BJ (cell line): ENCODE measurements at places on chromosomes 7 and 10.

- no peak for DNase-seq
Observed at GRCh38 chr7:26275213-26275612, 16.4 kb upstream of the SNX10 start.

DNA sequence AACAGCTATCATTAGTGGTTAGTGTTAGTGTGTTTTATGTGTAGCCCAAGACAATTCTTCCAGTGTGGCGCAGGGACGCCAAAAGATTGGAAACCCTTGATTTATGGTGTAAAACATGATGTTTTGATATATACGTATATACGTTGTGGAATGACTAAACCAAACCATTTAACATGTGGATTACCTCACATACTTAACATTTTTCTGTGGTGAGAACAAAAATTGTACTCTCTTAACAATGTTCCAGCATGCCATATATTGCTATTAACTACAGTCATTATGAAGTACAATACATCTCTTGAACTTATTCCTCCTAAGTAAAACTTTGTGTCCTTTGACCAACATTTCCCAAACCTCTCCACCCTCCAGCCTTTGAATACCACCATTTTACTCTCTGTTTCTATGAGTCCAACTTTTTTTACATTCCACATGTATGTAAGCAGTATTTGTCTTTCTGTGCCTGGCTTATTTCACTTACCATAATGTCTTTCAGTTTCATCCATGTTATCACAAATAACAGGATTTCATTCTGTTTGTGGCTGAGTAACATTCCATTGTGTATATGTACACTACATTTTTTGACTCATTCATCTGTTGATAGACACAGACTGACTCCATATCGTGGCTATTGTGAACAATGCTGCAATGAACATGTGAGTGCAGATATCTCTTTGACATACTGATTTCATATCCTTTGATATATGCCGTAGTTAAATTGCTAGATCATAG is 42.2 kb upstream of the MAGI2 start:
- no peak for DNase-seq

DNA sequence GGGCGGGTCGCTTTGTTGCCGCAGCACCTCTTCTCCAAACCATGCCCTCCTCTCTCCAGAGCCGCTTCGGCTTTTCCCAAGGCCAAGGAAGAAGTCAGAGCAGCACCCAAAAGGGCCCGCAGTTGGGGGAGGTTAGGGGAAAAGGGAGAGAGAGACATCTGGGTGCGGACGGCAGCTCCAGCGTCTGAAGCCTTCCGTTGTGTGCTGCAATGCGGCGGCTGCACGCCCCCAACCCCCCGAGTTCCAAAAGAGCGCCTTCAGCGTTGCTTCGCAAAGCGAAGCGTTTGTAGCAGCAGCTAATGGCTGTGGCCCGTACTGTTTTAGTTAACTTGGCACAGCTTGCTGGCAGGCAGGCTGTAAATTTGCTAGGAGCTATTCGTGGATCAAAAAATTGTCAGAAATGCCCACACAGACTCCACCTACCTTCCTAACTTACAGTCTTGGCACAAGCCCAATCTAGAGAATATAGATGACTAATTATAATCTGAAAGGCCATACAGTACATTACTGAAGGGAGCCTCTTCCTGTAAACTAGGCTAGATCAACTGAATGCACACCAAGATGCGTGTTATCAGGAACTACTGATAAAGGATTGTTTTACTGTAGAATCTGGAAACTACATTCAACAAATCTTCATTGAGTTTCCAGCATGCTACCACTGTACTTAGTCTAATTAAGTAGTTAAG is 1.1 kb upstream of the KBTBD2 start:
- no peak for DNase-seq

GRCh38 chr10:11184093-11184492 is 166.4 kb downstream of the CELF2 start:
- DNase-seq: no peak

DNA sequence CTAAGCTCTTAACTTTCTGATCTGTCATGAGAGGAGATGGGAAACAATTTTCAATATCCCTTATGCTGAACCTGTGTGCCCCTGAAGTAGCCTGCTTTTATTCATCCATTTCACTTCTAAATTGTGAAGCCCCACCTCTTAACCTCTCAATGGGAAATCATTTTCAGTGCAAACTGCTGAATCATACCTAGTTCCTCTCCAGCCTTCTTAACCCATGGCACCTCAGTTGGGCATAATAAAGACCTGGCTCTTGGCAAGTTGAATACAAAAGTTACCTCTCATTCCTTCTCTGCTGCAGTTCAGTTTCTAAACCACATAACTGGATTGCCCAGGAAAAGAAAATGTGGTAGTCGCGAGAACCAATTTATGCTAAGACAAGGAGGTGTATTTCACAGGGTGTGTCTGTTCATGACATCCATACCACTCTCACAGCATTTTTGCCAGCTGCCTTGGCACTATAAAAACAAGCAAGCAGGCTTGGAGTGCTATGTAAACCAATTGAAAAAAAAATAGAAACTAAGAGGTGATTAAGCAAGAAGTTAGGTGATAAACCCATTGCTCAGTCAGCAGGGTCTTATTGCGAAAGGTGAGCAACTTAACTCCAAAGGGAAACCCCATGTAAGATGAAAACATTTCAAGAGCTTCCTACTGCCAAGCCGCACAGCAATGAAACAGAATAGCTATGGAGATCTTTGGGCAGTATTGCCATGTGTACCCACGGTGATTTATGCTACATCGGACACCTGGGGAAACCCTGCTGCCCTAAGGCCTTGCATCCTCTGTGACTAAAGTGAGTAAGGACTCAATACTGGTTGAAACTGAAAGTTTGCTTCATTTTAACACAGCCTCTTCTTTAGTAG is 57.0 kb upstream of the DKK1 start:
- no peak for DNase-seq

DNA sequence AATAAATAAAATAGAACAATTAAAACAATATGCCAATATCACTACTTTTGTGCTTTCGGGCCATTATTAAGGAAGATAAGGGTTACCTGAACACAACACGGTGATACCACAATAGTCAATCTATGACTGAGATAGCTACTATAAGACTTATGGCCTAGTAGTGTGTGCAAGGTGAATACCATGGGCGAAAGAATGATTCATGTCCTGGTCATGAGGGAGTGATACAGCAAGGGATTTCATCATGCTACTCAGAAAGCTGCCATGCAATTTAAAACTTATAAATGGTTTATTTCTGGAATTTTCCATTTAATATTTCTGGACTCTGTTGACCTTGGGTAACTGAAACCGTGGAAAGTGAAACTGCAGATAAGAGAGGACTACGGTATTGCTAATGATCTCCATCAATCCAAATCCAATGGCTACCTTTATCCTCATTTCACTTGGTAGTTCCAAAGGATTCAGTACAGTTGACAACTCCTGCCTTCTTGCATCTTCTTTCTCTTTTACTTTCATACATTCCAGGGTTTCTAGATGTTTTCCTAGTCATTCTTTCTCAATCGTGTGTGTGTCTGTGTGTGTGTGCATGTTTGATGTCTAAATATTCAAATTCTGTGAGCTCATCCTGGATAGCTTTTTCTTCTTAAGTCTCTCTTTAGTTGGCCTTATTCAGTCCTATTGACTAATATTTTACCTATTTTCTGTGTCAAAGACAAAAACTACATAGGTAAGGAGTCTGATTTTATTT is 100.5 kb upstream of the MAGI2 start:
- DNase-seq: no peak

DNA sequence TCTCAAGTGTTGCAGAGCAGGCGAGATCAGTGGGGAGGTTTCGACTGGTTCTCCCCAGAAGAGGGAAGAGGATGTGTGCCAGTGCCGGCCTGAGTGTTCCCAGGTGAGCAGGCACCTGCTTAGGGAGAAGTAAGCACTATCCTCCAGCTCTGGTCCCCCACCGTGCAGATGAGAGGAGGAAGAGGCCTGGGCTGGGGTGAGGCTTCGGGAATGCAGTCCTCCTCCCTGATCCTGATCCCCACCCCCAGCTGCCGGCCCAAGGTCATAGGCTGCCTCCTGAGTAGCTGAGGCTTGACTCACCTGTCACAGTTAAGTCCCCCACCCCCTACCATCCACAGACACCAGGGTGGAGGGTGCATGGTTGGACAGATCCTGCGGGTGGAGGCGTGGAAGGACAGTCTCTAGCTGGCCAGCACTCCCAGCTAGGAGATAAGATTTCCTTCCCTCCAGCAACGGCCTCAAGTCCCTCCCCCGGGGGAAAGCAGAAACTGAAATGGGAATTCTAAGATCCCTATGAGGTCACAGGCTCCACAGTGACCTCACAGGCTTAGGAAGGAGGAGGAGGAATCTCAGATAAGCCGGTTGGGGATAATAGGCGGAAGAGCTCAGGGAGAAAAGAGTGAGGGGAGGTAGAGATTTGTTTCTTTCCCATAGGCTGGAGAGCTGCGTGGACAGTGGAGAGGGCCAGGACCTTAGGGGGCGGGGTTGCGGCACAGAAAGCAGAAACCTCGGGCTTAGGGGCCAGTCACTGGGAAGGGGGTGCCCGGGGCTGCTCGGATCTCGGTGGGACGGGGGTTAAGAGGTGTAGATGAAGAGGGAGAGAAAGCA is 1.0 kb downstream of the LRCH4 start:
- DNase-seq: no peak

DNA sequence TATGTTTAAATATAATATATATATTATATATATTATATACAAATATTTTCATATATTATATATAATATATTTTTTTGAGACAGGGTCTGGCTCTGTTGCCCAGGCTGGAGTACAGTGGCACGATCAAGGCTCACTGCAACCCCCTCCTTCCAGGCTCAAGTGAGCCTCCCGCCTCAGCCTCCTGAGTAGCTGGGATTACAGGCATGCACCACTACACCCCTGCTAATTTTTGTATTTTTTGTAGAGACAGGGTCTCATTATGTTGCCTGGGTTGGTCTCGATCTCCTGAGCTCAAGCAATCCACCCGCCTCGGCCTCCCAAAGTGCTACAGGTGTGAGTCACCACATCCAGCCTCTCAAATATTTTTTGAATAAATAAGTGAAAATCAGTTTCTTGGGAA is 215.5 kb downstream of the GATA3 start:
- DNase-seq: no peak

DNA sequence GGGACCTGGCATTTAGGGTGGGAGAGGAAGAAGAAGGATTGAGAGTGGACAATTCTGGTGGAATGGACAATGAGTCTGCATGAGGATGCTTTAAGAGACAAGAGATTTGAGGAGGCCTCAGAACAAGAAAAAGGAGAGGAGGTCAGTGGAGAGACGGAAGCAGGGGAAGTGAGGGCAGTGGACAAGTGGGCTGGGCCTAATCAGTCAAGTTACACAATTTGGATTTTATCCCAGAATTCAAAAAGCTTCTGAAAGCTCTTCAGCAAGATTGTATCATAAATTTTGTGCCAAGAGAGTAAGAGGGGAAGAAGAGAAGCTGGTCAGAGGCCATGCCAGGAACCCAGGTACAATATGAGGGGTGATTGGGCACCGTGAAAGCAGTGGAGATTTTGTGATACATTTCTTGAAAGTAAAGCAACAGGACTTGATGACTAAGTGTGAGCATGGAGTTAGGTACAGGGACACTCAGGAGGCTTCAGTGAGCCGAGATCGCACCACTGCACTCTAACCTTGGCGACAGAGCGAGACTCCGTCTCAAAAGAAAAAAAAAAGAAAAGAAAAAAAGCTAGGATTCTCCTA is 19.3 kb upstream of the TSPAN13 start:
- no peak for DNase-seq

GRCh38 chr10:107653832-107654287 is 489.4 kb upstream of the SORCS1 start:
- no peak for DNase-seq

- no peak for DNase-seq
Observed at GRCh38 chr7:22123139-22123538, 177.4 kb upstream of the CDCA7L start.

DNA sequence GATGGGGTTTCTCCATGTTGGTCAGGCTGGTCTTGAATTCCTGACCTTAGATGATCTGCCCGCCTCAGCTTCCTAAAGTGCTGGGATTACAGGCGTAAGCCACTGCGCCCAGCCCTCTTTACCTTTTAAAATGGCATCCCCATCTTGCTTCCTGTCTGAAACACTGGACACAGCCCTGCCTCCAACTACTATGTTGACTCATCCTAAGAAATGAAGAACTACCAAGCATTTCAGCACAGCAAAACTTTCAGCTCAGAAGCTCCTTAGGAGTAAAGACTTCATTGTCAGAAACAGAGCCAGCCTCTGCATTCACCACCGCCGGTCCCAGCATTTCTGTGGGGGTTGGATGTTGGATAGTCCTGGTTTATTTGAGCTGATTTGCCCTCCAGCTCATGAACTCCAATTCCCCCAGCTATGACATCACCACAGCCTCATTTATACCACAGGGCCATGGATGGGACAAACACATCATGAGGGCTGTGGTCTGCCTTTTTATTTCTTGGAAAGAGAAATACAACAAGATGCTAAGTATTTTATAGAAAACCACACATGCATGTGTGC is 123.5 kb downstream of the ADCY1 start:
- DNase-seq: no peak

GRCh38 chr10:122021379-122021778 is 32.4 kb downstream of the TACC2 start:
- no peak for DNase-seq

- no peak for DNase-seq
Observed at GRCh38 chr10:12782537-12782936, 219.0 kb downstream of the CCDC3 start.

DNA sequence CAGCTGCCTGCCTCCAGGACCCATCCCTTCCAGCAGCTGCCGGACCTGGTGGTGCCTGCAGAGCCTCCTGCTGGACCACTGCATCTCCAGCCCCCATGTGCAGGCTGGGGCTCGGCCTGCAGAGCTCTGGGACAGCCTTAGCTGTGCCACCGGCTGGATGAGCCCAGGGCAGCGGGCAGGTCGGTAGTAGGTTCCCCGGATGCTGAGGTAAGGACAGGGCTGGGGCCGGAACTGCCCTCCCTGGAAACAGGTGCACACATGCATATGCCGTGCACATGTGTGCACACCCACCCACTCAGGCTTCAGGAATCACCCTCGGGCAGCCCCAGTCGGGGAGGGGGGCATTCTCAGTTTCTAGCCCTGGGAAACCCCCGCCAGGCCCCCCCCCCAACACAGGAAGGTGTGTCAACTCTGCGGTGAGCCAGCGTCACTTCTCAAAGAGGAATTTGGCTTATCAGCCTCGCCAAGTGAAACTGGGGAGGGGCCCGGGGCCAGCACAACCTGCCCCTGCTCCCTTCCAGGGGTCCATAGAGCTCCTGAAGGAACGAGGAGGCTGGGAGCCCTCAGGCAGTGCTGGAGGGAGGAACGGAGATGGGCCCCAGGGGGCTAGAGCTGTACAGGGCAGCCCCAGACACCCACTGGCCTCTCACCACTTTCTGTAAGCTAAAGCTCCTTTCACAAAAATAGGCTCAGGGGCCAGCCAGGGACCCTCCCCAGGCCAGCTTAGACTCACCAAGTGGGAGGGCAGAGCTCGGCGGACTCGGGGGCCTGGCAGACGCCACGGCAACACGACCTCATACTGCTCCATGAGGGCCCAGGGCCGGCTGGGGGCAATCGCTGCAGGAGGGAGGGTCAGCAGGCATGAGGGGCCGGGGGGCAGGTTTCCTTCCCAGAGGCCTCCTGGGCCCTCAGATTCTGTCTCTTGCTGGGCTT is 1.7 kb downstream of the ADAM8 start:
- DNase-seq: no peak
